Glutamatergic neuron (in vitro differentiated cells): ENCODE measurements at places on chromosomes 4 and X.

DNA sequence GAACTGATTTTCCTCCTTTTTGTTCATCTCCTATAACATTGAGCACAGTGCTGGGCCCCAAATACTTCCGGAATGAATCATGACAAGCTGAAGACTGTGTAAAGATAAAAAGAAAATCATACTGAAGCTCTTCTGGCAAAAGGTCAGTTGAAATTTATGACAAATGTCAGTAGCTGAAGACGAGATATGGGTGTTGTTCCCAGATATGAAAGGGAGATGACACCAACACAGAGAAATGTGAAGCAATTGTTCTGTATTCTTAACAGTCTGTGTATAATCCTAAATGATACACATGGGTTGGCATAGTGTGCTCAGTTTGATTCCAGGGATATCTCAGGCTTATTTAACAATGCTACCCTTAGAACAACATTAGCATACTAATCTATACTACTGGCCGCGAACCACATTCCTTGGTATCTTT is 170.5 kb upstream of the PITX2 start:
- DNase-seq = no peak

GRCh38 chr4:22637306-22637705 is 55.4 kb upstream of the GBA3 start:
- no peak for DNase-seq

- no peak for DNase-seq
Measured at GRCh38 chr4:182823576-182823975, 93.6 kb downstream of the DCTD start.

DNA sequence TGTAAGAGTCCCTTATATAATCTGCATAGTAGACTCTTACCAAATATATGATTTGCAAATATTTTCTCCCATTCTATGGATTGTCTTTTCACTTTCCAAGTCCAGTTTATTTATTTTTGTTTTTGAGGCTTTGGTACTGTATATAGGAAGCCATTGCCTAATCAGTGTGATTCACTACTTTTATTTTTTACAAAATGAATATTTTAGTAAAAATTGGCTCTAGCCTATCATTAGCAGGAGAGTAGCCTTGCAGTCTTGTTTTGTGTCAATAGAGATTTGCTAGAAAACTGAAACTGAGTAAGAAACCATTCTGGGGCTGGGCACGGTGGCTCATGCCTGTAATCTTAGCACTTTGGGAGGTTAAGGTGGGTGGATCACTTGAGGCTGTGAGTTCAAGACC is 199.9 kb upstream of the MAB21L2 start:
- DNase-seq = no peak

DNA sequence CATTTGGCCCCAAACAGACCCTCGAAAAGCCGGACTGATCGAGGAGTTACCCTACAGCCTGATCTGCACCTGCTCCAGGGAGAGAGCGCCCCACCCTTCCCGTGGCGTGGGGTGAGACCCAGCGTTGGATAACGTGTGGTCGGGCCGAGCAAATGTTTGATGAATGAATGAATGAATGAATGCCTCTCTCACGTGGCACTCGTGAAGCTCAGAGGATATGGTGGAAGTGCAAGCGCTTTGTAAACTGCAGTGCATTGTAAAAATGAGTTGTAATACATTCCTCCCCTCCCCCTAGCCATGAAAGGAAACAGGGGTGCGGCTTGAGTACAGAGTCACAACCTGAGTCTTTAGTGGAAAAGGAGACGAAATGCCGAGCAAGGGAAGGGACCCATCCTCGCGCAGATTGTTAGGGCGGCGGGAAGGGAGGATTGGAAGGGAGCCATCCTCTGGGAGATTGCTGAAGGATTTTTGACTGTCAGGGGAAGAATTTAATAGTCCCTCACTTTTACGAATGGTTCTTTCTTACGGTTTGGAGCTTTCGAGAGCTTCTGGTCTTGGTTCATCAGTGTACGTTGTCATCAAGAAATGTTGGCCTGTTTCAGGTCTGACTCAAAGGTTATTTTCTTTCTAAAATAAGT is 772 bp upstream of the FBXW7 start:
- DNase-seq = no peak

DNA sequence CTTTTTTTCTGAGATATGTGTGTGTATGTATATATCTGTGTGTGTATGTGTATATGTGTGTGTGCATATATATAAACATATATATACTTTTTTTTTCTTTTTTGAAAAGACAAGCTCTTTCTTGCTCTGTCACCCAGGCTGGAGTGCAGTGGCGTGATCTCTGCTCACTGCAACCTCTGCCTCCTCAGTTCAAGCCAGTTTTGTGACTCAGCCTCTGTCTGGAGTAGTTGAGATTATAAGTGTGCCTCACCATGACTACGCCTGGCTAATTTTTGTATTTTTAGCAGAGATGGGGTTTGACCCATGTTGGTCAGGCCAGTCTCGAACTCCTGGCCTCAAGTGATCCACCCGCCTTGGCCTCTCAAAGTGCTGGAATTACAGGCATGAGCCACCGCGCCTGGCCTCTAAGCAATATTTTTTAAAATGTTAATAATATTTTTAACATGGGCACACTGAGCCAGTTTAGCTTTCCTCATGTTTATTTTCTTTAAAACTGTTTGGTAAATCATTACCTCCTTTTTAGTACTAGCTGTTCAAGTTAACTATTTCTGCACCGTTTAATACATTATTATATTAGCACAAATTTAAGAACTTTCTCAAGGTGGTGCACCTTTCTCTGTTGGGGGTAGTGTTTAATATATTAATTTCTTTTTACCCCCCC is 33.3 kb downstream of the BBS12 start:
- no peak for DNase-seq

GRCh38 chrX:118718737-118719136 is 8.7 kb upstream of the IL13RA1 start:
- no peak for DNase-seq

- no peak for DNase-seq
Measured at GRCh38 chrX:19697416-19697815, 182.1 kb upstream of the MAP3K15 start.

DNA sequence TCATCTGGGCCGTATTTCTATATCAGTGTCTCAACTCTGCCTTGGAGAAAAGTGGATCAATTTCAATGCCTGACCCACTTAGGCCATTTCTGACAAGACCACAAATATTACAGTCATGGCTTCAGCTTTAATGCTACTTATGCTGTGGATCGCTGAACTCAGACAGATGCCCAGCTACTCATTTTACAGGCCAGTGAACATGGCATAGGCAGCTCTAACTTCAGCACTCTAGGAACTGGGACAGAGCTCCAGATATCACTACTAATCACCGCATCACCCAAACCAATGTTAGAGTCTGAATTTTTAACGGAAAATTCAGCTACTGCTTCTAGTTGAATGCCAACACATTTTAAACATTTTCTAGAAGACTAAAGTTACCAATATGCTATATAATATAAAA is 809.6 kb upstream of the FRG1 start:
- no peak for DNase-seq

- no peak for DNase-seq
Measured at GRCh38 chr4:85522277-85522676, 47.3 kb downstream of the ARHGAP24 start.

- DNase-seq = no peak
Measured at GRCh38 chr4:162841753-162842152, 324.9 kb downstream of the NAF1 start.
